ENCODE measurements at places on chromosomes 4 and X.

- no peak for DNase-seq
Measured at GRCh38 chr4:52842792-52843191, 19.3 kb upstream of the RASL11B start.

DNA sequence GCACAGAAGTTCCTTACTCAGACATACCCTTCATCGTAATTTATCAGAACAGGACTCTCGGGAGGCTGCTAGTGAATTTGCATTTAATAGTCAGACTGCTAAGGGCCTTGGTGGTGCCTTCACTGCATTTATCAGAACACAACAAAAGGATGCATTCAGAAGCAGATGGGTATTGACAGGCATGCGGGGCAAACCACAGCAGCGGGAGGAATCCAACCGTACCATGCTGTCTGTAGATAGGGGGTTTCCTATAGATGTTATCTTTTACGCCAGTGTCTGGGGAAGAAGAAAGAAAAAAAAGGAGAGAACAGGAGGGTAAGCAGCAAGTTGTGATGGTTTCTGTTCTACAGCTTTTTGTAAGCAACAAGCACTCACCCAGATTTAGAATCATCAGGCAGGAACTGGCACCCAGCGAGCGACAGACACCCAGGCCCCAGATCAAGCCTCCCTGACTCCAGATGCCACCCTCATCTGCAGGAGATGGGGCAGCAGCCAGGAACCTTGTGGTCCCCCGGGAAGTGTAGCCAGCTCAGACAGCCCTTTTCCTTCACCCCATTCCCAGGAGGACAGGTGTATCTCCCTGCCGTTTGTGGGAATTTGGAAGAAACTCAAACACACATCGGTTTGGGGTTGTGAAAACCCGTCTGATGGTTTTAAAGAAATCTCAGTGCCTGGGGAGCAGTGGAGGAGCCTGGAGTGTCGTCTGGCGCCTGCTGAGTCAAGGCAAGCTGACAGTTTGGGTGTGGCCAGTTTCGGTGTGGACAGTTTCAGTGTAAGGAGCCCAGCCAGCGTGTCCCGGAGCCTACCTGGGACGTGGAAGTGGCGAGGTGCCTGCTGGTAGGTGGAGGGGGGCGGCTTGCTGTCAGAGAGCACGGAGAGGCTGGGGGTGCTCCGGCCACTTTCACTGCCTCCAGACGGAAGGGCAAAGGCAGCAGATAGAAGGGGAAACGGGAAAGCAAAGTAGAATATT, 80.0 kb upstream of the AFAP1 start:
- no peak for DNase-seq

- no peak for DNase-seq
Measured at GRCh38 chr4:26789208-26789607, 71.4 kb upstream of the STIM2 start.

DNA sequence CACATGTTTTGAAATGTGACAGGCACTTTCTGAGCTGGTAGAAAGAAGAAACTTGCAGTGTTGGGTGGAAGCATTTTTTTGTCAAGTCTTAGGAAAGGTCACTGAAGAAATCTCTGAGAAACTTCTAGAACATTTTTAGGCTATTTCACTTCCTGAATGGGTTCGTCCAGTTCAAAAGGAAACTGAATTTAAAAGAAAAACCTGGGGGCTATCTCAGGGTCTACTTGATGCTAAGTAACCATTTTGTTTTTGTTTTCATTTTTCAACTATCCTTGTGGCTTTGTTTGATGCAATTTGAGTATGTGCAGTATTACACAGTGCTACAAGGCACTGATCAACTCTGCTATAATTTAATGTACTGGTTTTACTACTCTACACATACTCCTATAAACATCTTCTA, 34.0 kb upstream of the AMOT start:
- DNase-seq: no peak

DNA sequence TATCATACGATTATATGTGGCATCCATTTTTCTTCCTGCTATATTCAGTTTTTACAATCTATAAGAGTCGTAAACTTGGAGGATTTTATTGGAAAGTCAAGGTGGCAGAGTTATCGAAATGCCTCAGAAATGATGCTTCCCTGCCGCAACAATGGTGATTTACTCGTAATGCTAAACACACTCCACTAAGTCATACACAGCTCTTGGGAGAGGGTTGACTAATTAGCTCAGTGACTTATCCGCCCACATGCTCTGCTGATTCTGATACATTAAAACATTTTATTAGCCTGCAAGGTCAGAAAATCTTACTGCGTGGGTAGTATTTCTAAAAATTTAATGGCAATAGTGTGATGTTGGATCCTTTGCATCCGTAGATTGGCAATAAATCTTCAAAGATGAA, 420.1 kb downstream of the ARAP2 start:
- DNase-seq: no peak
